ENCODE measurements at places on chromosomes 1 and 21. TPM values are rescaled to one million over a fixed set of nuclear protein-coding genes. Genes with fewer than 3 reads are reported as not detected.

DNA sequence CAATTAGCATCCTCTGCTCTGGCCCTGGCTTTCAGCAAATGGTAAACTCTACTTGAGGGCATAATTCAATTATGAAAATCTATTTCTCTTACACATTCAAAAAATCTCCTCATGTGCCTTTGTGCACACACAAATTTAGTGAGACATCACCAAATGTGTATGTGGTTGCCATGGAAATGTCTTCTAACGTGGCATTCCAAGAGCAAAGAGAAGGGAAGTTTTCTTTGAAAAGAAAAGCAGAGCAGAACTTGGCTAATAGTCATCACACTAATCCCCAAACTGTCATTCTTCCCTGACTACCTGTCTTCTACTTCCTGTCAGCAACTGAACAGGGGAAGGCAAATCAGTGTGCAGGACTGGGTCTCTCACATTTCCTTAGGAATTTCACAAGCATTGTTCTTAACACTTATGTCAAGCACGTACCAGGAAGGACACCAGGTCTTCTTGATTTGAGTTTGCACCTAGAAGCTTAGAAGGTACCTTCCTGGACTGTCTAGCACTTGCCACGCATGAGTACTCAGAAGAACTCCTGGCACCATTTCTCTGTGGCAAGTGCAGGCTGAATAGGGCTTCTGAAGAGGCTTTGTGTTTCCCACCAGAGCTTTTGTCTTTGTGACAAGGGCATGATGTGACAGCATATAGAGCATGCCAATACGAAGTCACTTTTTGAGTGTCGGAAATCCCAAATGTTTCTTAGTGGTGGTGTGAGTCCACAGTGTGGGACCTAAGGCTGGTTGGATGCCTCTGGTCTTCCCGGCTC lies 32.3 kb downstream of the MAN1C1 start:
- peak; percentile 7 for DNase-seq
- no peaks in the 10 kb centered on the region for H3K27me3 ChIP-seq
- H3K27ac ChIP-seq, result no peak overlapping the region
- no peak overlapping the region for H3K4me3 ChIP-seq

DNA sequence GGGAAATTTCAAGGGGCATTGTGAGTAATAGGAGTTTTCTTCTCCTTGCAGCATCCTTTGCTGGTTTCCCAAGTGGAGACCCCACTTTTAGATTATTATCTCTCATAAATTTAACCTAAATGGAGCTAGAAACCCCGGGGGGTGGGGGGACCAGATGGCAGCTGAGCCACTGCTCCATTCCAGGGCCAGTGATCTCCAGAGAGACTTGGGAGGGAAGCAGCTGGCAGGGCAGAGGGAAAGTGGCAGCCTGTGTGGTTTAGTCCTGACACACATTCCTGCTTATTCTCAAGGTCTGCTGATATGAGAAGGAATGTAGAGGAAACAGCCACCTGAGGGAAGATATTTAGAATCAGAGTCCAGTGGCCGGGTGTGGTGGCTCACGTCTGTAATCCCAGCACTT lies 16.3 kb downstream of the PCP4L1 start:
- no peaks in the 10 kb centered on the region for H3K4me1 ChIP-seq
- no peaks in the 10 kb centered on the region for H3K36me3 ChIP-seq
- H3K27ac ChIP-seq, result no peak overlapping the region
- H3K4me3 ChIP-seq, result no peak overlapping the region

DNA sequence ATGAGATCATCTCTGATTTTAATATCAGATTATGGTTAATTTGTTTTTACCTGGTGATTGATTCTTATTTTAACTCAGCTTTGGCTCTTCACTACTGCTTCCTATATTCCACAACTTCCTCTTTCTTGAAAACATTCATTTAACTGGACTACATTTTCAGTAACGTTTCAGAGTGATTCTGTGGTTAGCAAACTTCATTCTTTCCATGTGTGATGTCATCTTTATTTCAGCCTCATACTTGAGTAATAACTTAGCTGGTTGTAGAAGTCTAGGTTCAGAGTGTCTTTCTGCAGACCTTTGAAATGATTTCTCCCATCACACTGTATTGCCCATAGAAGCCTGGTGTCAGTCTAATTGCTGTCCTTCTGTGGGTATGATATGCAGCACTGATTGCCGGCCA lies 36.0 kb upstream of the SLC35F3 start:
- DNase-seq, result no peak
- H3K27ac ChIP-seq, result no peak overlapping the region
- no peaks in the 10 kb centered on the region for H3K36me3 ChIP-seq
- H3K4me1 ChIP-seq, result no peaks in the 10 kb centered on the region
- peaks cover 7% of the 10 kb centered on the region for H3K27me3 ChIP-seq

The DCDC2B gene
- not detected for total RNA-seq
